ENCODE measurements at places on chromosomes 1 and 21.

- no peak for DNase-seq
Observed at GRCh38 chr1:16617778-16618580, 4.6 kb upstream of the NBPF1 start.

DNA sequence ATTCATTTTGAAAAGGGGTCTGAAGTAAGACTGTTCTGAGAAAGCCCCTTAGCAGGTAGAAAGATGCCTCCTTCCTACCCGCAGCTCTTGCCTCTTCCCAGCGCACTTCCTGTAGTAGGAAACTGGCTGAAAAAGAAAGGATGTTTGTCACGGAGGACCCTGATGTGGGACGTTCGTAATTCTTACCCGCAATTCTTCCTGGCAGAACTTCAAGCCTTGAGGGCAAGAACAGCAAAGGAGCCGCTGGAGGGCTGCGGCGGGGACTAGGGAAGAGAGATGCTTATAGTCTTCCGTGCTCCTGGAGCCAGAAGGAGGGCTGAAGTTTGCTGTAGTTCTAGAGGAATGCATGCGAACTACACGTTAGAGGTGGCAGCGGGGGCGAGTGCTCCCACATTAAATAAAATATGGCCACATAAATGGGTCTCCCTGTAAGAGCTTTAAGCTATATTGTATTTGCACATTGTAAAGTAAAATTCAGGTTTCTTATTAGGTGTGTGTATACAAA is 6.3 kb downstream of the C1orf53 start:
- no peak for DNase-seq

DNA sequence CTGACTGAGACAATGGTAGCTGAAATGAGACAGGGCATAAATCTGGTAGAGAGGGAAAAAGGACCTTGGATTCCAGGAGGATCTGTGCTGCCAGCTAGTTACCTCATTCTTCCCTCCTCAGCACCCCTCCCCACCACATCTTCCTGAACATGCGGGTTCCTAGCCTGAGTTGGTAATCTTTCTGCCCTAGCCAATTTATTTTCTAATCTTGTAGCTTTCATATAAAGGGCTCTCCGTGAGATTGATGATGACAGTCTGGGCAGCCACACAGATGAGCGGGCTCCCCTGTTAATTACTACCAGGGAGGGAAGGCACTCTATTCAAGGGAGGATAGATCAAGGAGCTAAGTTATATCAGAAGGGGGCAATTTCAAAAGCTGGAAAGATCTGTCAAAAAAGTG is 20.2 kb downstream of the ARHGEF11 start:
- DNase-seq: no peak

GRCh38 chr1:206909161-206909882 is 12.1 kb downstream of the IL24 start:
- DNase-seq: peak; percentile 69

GRCh38 chr1:89918127-89918793 is 76.7 kb upstream of the ZNF326 start:
- no peak for DNase-seq

- DNase-seq: no peak
Observed at GRCh38 chr1:41155105-41155504, 87.0 kb downstream of the SCMH1 start.

- DNase-seq: no peak
Observed at GRCh38 chr21:26238646-26239045, 68.1 kb upstream of the APP start.

GRCh38 chr1:22876359-22877111 is 96.1 kb downstream of the LACTBL1 start:
- DNase-seq: no peak

DNA sequence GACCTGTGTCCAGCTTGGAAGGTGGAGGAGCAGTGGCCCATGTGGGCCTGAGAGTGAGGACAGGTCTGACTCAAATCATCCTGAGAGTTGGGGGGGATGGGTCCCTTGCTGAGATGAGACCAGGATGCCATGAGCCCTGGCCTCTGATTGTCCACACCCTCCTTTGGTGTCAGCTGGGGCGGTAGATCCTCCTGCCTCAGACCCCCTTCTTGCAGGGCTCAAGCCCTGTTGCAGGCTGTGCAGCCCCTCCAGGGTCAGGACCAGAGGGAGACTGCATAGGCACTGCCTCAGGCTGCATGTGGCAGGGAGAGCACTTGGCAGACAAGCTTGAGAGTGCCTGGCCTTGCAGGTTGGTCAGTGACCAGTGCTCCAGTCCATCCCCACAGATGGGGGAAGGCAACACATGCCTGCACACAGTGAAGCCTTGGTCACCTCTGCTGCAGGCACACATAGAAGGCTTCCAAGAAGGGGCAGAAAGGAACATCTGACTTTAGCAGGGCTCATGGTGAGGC is 82.2 kb upstream of the ACTRT2 start:
- DNase-seq: no peak

DNA sequence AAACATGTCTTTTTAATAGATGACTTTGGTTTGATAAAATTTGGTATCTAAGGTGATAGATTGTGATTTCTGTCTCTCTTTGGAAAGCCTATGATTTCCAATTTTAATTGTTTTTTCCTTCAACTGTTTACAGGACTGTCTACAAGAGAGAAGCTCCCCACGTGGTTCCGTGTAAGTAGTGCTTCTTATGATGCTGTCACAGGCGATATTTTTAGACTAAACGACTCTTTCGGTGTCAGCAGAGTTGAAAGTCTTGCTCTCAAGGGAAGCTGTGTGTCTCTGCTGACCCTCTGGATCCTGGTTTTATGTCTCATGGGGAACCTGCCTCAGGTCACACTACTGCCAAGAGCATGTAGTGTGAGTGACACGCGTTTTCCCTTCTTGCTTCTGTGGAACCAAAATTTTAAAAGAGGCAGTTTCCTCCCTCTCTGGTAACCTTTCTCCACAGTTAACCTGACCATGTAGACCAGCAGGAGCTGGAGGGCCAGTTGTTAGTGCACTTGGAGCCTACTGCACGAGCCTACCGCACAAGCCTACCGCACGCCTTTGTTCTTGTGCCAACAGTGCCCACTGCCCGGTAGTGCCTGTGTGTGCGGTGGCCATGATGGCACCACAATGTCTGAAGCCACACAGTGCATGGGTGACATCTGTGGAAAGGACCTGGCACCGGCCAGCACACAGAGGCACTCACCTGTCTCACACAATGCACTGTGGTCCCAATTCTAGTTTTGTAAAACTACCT is 91.9 kb downstream of the PCBP3 start:
- DNase-seq: no peak

GRCh38 chr1:22319608-22320007 is 132.0 kb upstream of the ZBTB40 start:
- DNase-seq: no peak

DNA sequence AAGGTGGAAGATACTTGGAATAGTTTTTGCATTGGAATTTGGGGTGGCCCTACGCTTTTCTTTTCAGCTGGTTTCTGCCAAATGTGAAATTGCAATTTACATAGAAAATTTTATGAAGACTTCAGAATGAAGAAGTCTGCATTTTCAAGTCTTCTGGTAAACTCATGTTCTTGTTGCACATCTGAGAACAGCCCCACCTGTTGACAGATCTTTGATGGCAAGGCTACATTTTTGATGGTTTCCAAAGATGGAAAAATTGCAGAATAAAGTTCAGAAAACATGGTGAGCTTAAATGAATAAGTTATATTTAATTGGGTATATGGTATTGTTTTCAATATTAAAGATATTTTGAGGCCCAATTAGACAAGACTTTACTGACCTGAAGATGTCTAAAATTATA is 25.4 kb downstream of the OLFM3 start:
- DNase-seq: no peak

DNA sequence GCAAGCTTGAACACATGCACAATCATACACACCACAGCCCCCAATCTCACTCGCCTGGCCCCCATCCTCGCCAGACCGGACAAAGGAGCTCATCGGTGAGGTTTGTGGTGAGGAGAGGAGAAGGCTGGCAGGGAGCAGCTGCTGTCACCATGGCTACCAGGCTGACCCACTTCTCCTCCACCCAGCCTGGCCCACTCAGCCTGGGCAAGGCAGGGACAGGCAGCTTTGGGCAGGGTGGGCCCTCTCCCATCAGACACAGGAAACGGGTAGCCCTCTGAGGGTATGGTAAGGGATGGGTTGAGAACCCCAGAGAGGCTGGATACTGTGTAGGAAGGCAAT is 15.9 kb downstream of the RIMS3 start:
- DNase-seq: no peak

GRCh38 chr21:36210779-36211659 is 54.4 kb downstream of the DOP1B start:
- no peak for DNase-seq

GRCh38 chr1:80961464-80962190 is 839.1 kb upstream of the ADGRL2 start:
- peak; percentile 29 for DNase-seq

DNA sequence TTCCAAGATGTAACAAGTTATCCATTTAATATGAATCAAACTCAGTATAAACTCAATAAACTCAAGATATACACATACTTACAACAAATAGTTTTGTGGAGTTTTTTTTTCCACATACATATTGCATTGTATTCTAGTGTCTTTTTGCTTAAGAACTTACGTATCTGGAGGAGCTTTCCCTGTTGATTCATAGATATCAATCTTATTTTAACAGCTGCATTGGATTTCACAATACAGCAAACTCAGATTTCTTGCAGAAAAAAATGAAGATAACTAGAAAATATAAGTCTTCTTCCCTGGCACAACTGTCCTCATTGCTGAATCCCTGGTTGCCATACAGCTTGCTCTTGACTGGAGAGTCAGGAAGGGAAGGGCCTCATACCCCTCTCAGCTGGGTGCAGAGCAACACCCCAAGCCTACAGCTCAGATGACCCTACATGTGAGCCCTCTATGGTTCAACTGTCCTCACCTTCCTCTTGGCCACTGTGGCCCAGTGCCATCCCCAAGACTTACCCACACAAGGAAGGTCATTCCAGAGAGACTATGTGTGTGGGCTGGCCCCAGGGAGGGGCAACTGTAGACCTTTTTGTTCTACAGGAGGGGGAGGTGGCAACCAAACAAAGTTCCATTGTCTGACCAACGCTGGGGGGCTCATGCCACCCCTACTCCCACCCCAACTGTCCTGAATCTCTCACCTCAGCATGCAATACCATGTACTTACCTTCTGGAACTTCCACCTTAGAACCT is 1.7 kb downstream of the MPZ start:
- no peak for DNase-seq

DNA sequence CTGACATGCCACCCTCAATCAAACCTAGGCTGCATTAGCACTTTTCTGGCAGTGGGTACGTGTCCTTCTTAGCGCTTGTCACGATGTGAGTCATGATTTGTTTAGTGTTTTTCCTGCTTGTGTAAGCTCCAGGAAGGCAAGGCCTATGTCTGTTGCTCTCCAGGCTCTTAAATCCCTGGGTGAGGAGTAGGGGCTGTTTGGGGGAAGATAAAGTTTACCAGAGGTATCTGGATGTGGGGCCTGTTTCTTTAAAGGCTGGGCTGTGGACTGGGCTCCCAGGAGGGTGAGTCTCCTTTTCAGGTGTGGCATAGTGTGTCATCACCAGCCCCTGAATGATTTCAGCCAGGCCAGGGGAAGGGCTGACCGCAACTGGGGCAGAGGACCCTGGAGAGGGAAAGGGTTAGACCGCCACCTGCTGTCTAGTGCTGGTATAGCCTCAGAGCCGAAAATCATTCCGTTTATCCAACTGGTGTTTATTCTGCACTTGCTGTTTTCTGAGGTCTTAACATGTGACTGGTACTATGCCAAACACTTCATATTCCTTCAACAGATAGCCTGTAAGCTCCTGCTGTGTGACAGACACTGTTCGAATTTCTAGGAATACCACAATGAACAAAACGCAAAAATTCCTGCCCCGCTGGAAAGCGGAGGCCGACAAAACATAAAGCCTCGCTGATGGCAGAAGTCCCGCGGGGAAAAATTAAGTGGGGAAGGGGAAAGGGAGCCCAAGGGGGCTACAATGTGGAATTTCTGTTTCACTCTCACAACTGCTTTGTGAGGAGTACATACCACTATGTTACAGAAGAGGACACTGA is 9.7 kb downstream of the SERINC2 start:
- DNase-seq: peak; percentile 81

DNA sequence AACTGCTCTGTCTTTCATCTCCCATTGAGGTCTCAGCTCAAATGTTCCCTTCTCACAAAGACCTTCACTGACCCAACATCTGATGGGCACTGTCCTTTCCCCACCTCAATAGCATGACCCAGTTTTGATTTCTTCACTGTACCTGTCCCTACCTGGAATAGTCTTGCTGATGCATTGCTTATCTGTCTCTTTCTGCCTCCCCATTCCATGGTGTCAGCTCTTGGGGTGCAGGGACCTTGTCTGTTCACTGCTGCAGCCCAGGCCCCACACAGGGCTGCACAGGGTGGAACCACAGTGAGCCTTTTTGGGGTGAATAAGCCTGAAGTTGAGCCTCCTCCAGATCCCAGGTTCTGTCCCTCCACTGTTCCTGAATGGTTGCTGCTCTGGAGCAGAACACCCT is 414.9 kb downstream of the PTPRU start:
- no peak for DNase-seq

- peak; percentile 30 for DNase-seq
Observed at GRCh38 chr1:156608036-156608674, 6.9 kb upstream of the GPATCH4 start.

DNA sequence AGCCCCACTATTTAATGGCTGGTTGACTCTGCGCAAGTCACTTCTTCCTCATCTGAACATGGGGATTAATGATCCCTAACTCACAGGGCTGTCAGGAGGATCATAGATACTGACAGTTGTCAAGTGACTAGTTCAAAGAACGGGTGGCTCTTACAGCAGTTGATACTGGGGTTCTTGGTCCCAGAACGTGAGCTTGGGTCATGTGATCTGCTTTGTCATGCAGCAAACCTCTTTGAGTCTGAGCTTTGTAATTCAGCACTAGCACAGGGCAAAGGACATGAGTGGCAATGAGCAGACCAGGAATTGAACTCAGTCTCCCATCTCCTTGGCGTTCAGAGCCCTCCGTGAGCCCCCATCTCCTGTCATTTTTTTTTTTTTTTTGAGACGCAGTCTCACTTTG is 64.4 kb downstream of the TRABD2B start:
- DNase-seq: no peak

Measured in NCI-H2107 (cell line).